ENCODE measurements at places on chromosomes 6 and 20. TPM values are rescaled to one million over a fixed set of nuclear protein-coding genes. Genes with fewer than 3 reads are reported as not detected.

GRCh38 chr6:129906515-129907077 is 45.5 kb upstream of the TMEM244 start:
- no peaks in the 10 kb centered on the region for H3K36me3 ChIP-seq
- no peaks in the 10 kb centered on the region for H3K27me3 ChIP-seq
- DNase-seq = no peak
- H3K27ac ChIP-seq = no peak overlapping the region
- no peak overlapping the region for H3K4me3 ChIP-seq

Gene KCNQ5
- 11.3 TPM for total RNA-seq

Gene PIGT
- 122 TPM for total RNA-seq

Gene TNXB
- total RNA-seq = 42.2 TPM

- peak overlapping the region; percentile 91 for H3K27ac ChIP-seq
- H3K4me1 ChIP-seq = peaks cover 16% of the 10 kb centered on the region
- H3K36me3 ChIP-seq = no peaks in the 10 kb centered on the region
- peak overlapping the region; percentile 92 for H3K4me3 ChIP-seq
Observed at GRCh38 chr6:165662041-165662748, 846 bp downstream of the PDE10A start.

Gene ADAM33
- total RNA-seq = 16.0 TPM

Gene PRPF6
- 62.8 TPM for total RNA-seq

Data from thyroid gland (tissue), 4 donors.